ENCODE measurements at places on chromosomes 2 and 18.

DNA sequence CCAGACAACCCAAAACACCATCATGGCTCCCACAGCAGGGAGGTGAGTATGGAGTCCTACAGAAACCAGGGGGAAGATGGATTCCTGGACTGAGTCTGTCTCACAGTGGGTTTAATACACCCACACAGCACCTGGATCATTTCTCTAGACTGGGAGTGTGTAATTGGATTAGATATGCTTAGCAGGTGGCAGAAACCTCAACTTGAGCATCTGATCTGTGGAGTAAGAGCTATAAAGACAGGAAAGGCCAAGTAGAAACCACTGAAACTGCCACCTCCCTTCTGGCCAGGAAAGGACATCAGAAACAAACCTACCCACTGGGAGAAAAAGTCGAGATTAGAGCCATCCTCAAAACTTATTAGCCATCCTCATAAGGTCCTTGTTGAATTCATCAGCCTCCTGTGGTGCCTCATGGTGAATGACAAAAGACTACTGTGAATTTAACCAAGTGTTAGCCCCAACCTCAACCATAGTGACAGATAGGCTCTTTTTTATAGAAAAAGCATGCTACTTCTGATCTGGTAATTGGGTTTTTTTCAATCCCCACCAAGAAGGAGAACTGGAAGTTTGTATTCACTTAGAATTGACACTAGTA lies 28.1 kb upstream of the CHST9 start:
- no peak for DNase-seq

GRCh38 chr2:11254100-11254536 lies 90.3 kb downstream of the ROCK2 start:
- DNase-seq = no peak

GRCh38 chr2:5077479-5078089 lies 614.6 kb upstream of the SOX11 start:
- peak; percentile 1 for DNase-seq

DNA sequence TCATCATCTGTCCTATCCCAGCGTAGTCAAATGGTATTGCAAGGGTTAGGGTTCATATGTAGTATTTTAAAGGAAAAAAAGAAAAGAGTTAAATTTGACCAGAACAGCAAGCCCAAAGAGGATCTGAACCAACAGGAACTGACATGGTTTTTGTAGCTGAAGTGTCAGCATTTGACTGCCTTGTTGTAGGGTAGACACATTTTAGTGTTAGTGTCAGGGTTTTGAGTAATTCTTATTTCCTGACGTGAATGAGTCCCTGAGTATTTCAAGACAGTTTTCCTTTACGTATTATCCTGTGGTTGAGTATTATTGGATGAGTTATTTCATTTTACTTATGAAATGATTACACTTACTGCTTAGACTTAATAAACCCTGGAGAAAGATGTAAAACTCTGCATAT lies 173.3 kb upstream of the ZEB2 start:
- DNase-seq = no peak

- DNase-seq = no peak
These were observed 180.1 kb upstream of the SALL3 start for GRCh38 chr18:78799382-78800089.

- DNase-seq = no peak
These were observed 44.9 kb upstream of the SALL3 start for GRCh38 chr18:78934551-78935225.

DNA sequence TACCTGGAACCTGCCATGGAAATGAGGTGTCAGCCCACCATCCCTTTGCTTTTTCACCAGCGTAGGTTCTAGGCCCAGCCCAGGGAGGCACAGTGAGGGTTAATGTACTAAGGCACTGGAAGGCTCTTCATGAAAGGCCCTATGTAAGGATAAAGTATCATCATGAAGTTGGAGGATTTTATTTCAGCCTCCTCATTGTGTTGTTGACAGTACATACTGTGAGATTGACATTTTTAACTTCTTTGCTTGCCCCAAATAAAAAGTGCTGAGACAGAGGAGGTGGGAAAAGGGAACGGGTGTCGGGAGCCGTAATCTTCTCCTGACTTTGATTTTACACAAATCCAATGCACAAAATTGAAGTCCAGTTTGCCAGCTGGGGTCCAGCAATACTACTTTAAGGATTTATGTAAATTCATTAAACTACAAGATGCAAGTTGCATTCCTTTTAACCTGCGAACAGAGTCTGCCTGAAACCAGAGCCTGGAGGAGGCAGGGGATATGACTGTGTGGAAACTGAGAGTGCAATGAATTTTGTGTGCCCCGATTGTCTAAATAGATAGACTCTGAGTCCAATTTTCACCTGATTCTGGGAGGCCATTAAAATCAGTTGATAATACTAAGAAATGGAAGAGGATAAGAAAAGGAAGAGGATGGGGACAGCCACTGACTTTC lies 5.4 kb upstream of the NCKAP5 start:
- DNase-seq = no peak

- DNase-seq = no peak
These were observed 49.0 kb upstream of the TMEM18 start for GRCh38 chr2:726169-726568.

- DNase-seq = peak; percentile 34
These were observed 10.0 kb upstream of the GBX2 start for GRCh38 chr2:236177967-236178889.

- no peak for DNase-seq
These were observed 63.5 kb downstream of the STAT4 start for GRCh38 chr2:191087311-191087710.

GRCh38 chr2:105526000-105526925 lies 127.4 kb upstream of the FHL2 start:
- DNase-seq = no peak

DNA sequence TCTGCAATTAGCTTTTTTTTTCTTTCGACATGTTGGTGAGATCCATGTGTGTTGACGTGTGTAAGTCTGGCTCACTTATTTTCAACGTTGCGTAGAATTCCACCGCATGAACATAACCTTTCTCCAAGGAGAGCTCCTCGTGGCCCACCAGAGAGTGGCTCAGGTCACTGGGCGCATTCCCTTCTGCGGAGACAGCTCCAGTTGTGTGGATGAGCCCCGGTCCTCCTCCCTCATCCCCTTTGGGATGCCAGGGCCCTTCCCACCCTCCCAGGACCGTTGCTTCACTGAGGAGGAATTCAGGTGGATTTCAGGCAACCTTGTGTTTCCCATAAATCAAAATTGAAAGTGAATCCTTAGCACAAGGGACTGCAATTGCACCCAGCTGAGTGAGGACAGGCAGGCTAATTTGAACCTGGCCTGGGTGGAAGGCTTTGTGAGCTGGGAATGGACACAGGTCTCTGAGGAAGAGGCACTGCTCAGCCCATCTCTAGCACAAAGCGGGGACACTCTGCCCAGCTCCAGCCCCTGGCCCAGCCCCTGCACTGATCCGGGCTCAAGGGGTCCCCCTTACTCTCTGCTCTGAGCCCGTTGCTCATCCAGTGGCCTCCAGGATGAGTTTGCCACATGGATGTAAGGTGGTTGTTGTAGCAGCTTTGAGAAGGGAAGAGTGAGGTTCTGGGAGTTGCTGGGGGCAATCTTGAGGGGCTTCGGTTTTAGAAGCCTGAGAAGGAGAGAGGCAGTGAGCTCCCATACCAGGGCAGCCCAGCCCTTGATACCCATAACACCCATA lies 57.8 kb upstream of the HAAO start:
- no peak for DNase-seq

GRCh38 chr2:221571025-221571550 lies 1.0 kb downstream of the EPHA4 start:
- DNase-seq = peak; percentile 47

GRCh38 chr2:147910990-147911473 lies 66.2 kb downstream of the ACVR2A start:
- DNase-seq = peak; percentile 43

- peak; percentile 88 for DNase-seq
These were observed 122.1 kb upstream of the RMDN2 start for GRCh38 chr2:37802899-37803379.

DNA sequence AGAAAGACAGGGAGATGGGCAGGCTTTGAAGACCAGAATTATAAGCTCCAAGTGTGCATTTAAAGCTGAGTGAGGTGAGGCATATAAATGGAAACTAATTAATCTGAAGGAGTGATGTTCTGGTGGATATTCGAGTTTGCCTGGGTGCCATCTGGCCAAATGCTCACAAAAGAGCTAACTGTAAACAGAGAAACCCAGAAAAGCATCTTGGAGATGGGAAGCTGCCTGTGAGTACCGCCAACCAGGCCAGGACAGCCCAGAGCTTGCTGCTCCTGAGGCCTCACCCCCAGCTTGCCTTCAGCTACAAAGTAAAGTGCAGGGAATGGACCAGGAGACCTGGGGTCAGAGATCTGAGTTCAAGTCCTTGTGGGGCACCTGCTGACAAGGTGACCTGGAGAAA lies 446.1 kb upstream of the MYT1L start:
- no peak for DNase-seq

GRCh38 chr2:64213532-64214275 lies 69.5 kb upstream of the PELI1 start:
- no peak for DNase-seq

Measured in foreskin fibroblast (primary cell).